ENCODE measurements at places on chromosomes 2 and 18.

DNA sequence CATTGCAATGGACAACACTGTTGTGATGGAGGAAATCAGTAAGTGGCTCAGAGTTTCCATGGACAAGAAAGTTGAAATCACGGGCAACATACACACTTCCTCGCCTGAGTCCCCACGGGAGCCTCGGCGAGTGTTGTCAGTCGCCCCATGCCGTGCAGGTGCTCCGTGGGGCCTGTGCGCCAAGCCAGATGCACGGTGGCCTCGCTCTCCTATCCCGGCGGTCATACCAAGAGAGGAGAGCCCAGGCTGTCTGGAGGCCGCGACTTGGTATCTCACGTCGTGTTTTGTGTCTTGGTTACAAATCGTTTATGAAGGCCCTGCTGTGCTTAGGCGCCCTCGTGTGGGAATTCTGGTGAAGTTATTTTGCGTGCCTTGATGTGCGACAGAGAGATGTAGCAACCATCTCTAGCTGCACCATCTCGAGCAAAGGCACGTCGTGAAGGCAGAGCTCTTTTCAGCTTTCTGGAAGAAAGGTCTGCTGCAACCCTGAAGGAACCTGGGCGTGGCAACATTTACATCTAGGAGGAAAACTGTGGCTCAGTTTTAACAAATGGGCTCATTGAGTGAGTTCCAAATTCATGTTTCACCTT lies 21.8 kb downstream of the ATG4B start:
- peak; percentile 76 for DNase-seq

- no peak for DNase-seq
Measured at GRCh38 chr18:49591271-49591670, 29.4 kb downstream of the LIPG start.

DNA sequence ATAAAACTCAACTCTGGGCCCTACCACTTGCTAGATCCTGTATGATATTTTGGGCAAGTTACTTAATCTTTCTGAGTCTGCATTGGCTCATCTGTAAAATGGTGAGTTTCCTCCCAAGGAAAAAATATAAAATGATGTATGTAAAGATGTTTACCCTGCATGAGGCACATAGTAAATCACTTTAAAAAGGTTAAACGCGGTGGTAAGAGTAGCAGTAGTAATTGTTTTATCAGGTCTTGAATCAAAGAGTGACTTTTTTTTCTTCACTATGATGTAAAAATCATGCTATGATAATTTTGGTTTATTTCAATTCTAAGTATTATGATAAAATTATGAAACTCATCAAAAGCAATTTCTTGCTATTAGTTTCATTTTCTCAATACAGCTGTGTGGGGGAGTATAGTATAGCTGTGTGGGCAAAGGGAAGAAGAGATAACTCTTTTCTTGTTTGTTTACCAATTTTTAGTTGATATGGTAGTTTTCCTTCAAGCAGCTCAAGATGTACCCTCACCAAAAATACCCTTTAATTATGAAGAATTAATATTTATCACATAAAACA lies 10.7 kb downstream of the ARHGAP15 start:
- DNase-seq, result no peak

- DNase-seq, result no peak
Measured at GRCh38 chr2:105134081-105134480, 96.2 kb downstream of the MRPS9 start.

DNA sequence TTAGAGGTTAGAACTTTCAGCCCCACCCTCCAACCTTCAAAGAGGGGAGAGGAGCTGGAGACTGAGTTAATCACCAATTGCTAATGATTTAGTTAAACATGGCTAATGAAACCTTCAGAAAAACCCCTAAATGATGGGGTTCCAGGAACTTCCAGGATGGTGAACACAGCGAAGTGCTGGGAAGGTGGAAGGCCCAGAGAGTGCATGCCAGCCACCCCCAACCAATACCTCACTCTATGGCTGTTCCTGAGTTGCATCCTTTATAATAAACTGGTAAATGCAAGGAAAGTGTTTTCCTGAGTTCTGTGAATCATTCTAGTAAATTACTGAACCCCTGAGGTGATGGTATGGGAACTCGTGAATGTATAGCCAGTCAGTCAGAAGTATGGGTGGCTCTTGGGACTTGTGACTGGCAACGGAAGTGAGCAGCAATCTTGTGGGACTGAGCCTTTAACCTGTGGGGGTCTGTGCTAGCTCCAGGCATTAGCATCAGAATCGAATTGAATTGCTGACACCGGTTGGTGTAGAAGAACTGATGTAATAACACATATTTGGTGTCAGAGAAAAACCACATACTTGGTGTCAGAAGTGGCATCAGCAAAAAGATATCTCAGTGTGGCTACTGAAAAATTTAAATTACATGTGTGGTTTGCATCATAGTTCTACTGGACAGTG lies 37.4 kb downstream of the NPHP1 start:
- DNase-seq, result no peak

DNA sequence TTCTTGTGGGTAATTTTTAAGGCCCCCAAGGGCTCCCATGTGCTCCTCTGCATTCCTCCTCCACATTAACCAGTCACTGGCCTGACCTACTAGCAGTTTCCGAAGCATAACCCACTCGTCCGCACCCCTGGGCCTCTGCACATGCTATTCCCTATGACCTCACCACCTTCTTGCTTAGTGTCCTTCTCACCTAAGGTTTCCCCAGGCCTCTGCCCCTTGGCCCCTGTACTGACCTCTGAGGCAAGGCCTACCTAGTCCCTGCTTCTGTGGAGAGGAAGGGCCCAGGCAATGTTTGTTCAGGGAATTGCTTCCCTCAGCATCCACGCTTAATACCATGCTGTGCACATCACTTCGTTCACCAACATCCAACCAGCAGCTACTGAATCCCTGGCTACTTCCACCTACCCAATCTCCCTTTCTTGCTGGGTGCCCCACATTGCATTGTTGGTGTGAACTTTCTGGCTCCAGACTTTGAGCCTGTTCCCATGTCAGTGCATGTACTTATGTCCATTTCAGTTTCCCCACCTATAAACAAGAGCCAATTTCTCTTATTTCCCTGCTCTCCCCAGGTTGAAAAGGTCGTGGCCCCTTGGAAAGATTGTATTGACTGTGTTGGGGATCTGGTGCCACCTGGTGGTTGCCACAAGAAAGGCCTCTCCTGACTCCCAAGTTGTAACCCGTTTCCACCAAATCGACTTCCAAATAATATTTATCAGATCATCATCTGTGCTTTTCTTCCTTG lies 19.2 kb upstream of the TMEM177 start:
- DNase-seq, result no peak

GRCh38 chr2:84878896-84879583 lies 1.8 kb downstream of the TRABD2A start:
- DNase-seq, result no peak

- DNase-seq, result no peak
Measured at GRCh38 chr2:20549691-20550348, 101.1 kb downstream of the HS1BP3 start.

GRCh38 chr2:25619185-25619584 lies 54.2 kb downstream of the DTNB start:
- no peak for DNase-seq

- DNase-seq, result no peak
Measured at GRCh38 chr2:196966061-196966460, 39.6 kb upstream of the PGAP1 start.

GRCh38 chr2:112644933-112645309 lies 818 bp upstream of the SLC20A1 start:
- DNase-seq, result no peak

- DNase-seq, result no peak
Measured at GRCh38 chr2:68157002-68157401, 686 bp upstream of the PNO1 start.

All from right hindlimb (tissue), 1 donor.